ENCODE measurements at places on chromosomes 3 and 15.

DNA sequence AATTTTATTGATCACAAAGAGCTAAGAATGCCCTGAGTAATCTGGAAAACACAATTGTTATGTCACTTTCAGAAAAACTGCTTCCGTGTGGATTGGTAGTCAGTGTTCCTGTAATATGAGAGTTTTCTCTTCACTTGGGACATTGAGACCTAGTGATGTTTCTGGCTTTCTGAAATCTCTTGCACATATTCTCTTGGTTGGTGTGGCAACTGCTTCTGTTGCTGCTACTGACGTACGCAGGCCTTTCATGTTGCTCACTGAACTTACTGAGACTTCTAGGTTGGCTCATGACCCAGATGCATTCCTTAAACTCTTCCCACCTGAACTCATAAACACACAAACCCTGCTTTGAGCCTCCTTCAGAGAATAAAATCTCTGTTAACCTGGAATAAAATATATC lies 175.0 kb upstream of the PFN2 start:
- H3K27me3 ChIP-seq = no peaks in the 10 kb centered on the region
- H3K27ac ChIP-seq = no peak overlapping the region
- no peak for DNase-seq
- no peak overlapping the region for H3K4me3 ChIP-seq

DNA sequence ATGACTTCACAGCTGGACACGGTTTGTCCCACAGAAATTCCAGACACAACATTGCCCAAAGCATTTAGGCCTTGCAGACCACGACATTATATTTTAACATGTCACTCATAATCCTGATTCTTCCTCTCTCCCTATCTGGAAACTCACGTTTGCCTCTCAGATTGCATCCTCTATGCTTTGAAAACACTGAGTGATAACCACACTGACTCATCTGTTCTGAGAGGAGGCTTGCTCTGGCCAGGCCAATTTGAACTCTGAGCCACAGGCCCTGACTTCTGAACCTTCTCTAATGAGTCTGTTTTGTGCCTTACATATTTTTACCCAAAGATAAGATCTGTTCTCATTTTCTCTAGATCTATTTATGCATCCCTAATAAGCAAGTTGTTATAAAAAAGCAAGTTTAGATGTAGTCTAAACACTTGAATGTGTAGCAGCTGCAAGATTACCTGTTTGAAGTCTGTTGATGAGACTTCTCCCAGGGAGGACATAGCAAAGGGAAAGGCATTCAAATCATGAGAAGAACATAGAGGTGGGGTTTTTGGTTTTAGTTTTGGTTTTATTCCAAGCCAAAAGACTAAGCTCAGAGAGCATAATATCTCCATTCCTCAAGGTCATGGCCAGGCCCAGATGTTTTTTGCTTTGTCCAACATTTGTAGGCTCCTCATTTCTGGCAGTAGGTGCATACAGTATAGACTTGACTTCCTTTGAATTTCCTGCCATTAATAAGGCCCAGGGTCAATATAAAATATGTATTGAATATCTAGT lies 234.4 kb upstream of the LRTM1 start:
- H3K27me3 ChIP-seq = no peaks in the 10 kb centered on the region
- no peak overlapping the region for H3K27ac ChIP-seq
- DNase-seq = no peak

- no peak overlapping the region for H3K27ac ChIP-seq
- H3K4me3 ChIP-seq = no peak overlapping the region
- H3K36me3 ChIP-seq = no peaks in the 10 kb centered on the region
- H3K4me1 ChIP-seq = no peaks in the 10 kb centered on the region
These were observed 582.2 kb upstream of the PPP2R3A start for GRCh38 chr3:135383301-135383700.

GRCh38 chr3:187290503-187290902 lies 1.0 kb downstream of the MASP1 start:
- no peaks in the 10 kb centered on the region for H3K36me3 ChIP-seq
- no peaks in the 10 kb centered on the region for H3K4me1 ChIP-seq
- H3K27ac ChIP-seq = no peak overlapping the region
- H3K27me3 ChIP-seq = no peaks in the 10 kb centered on the region

All from CD4-positive, alpha-beta T cell (primary cell).